A172 (cell line): ENCODE measurements at places on chromosomes 16 and 17.
A peak's percentile ranks its signal among the peaks of the same experiment; 100 is the strongest.

GRCh38 chr17:18247613-18248001 is 10.9 kb downstream of the FLII start:
- no peak for DNase-seq

DNA sequence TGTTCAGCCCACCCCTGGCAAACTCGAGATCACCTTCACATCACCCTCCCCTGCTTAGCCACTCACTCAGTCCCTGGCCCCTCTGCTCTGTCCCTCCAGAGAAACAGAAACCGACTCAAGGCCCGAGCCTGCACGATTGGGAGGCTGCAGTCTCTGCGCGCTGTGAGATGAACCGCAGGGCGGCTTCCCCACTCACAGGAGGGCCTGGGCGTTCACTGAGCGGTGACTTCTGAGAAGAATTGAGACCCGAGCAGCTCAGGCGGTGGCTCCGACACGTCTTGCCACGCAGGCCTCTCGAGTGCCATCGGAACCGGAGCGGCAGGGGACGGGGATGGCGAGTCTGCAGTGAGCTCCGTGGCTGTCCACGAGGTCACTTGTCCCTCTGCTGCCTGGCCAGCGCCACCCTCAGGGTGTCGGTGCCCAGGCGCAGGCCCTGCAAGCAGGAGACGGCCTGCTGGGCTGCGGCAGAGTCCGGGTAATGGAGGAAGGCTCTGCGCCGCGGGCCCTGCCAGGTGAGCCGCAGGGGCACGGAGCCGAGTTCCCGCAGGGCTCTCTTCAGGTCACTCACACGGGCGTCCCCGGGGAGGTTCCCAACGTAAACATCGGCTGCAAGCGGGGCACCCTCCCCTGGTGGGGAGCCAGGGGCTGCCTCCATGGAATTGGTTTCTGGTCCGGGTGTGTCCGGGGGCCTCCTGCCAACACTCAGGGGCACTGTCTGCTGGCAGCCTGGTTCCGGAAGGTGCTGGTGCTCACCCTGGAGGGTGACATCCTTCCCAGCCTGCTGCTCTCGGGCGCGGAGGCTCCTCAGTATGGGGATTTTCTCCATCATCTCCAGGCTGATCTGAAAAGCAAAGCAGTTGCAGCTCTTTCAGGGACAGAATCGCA is 21.6 kb downstream of the FOXF1 start:
- no peak for DNase-seq

DNA sequence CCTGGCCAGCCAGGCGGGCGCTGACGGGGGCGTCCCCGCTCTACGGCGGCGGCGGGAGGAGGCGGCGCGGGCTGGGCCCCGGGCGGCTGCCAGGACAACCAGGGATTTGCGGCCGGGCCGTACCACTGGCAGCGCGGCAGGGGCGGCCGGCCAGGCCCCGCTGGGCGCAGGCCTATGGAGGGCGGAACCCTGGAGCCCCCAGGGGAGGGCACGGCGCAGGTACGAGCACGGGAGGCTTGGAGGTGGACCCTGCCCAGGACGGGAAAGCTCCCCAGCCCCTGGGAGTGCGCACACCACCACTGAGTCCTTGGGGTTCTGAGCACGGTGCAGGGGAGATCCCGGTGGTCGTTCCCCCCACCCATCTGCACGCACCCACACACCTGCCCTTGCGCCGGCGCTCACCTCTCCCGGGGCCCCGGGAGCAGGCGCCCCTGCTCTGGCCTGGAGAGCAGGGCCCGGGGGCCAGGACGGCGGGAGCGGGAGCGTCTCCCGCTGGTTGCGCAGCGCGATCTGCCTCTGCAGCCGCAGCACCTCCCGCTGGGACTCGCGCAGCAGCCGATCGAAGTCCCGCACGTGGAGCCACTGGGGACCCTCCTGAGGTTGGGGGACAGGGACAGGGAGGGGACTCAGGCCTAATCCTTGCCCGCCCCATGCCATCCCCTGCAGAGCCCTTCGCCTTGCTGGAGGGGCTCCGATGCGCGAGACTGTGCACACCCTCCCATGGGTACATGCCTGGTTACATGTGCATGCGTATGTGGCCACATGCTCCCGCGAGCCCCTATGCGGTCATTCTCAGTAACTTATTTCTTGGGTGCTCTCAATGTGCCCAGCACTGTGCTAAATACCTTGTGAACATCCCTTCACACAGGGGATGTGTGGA is 3.9 kb downstream of the TSPOAP1 start:
- DNase-seq: no peak

- no peak for DNase-seq
Observed at GRCh38 chr17:17787568-17787967, 49.2 kb downstream of the SREBF1 start.

DNA sequence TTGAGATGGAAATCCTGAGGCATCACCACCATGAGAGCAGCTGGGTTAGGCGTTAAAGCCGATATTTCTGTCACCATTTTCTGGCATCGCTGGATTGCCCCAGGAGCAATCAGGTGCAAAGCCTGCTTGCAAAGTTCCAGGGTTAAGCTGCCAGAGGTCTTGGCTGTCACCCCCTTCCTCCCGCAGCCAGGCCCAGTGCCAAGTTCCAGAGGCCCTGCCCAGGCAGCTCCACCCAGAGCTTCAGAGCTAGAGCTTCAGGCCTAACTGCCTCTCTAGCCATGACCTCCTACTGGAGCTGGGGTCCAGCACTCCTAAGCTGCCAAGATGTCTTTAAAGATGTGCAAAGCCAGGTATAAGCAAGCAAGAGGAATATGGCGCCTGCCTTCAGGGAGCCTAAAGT is 8.8 kb upstream of the TMEM238L start:
- no peak for DNase-seq

DNA sequence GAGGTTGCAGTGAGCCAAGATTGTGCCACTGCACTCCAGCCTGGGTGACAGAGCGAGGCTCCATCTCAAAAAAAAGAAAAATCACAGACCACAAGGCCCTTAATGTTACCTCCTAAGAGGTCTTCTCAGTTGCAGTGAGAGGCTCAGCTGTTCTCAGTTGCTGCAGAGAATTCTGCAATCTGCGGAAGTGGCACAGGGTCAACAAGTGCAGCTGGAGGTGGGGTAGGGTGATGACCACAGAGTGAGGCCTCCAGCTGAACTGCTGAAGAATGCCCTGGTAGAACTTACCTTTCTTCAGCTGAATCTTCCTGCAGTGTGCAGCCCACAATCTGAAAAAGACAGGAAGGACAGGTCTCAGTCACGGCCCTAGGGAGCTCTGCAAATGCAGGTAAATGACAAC is 26.3 kb downstream of the CNTNAP1 start:
- no peak for DNase-seq

DNA sequence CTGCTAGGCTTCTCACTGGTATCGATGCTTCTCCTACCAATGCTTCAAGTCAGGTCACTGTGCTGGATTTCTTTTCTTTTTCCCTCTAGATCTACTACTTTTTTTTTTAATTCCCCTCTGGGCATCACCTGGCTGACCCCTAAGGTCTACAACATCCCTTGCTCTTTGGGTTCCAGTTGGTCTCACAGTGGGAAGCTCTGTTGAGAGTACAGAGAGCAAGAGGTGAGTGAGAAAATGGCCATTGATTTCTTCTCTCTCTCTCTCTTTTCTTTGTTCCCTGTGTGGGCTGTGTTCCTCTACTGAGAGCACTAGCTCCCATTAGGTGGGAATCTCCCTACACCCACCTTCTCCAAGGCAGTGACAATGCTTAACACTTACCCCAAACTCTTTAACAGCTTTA is 413.4 kb downstream of the KCNJ2 start:
- no peak for DNase-seq

GRCh38 chr17:50157891-50158290 is 7.4 kb upstream of the PPP1R9B start:
- no peak for DNase-seq

DNA sequence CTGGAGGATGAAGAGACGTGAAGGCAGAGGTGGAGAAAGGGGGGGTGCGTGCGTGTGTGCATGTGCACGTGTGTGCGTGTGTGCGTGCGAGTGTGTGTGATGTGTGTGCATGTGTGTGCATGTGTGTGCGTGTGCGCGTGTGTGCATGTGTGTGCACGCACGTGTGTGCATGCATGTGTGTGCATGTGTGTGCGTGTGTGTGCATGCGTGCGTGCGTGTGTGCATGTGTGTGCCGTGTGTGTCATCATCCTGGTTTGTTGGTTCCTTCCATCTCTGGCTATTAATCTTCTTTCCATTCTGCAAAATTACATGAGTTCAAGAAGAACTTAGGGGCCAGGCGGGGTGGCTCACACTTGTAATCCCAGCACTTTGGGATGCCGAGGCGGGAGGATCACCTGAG is 17.0 kb upstream of the RPL38 start:
- no peak for DNase-seq

GRCh38 chr16:47947723-47948122 is 208.1 kb downstream of the ABCC12 start:
- DNase-seq: no peak

GRCh38 chr17:29158096-29158487 is 22.1 kb downstream of the MYO18A start:
- DNase-seq: peak; percentile 54

GRCh38 chr17:62715882-62716390 is 88.5 kb downstream of the MRC2 start:
- DNase-seq: no peak

- DNase-seq: peak; percentile 28
Observed at GRCh38 chr17:50134206-50135110, 4.5 kb upstream of the SAMD14 start.

GRCh38 chr16:46690281-46691178 is 1.1 kb downstream of the ORC6 start:
- DNase-seq: peak; percentile 19

DNA sequence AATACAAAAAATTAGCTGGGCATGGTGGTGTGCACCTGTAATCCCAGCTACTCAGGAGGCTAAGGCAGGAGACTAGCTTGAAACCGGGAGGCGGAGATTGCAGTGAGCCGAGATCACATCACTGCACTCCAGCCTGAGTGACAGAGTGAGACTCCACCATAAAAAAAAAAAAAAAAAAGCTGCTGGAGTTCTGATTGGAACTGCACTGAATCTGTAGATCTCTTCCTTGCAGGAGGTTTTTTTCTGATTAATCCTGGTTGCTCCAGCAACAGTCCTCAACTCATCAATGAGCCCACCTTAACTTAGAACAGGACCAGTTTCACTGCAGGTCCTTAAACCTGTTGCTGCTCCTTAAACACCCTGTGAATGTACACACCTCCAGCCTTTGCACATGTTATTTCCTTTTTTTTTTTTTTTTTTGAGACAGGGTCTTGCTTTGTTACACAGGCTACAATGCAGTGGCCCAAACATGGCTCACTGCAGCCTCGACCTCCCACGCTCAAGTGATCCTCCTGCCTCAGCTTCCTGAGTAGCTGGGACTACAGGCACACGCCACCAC is 1.6 kb upstream of the ODAD4 start:
- no peak for DNase-seq

DNA sequence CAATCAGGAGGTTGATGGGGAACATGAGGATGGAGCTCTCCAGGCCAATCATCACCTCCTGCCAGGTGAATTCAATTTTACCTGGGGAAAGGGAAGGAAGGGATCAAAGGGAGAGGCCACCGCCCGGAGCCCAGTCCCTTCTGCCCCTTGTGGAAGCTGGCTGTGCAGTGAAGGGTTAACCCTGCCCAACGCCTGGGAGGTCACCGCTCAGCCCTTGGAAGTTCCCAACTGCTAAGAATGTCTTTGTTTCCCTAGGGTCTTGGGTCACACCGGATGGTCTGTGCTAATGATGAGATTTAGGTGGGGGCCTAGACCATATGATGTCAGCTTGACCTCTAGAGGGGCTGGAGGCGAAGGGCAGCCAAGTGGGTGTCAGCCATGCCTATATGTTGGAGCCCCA is 52.1 kb upstream of the GCSH start:
- DNase-seq: no peak

GRCh38 chr17:57875290-57876022 is 25.6 kb upstream of the MRPS23 start:
- DNase-seq: peak; percentile 98

DNA sequence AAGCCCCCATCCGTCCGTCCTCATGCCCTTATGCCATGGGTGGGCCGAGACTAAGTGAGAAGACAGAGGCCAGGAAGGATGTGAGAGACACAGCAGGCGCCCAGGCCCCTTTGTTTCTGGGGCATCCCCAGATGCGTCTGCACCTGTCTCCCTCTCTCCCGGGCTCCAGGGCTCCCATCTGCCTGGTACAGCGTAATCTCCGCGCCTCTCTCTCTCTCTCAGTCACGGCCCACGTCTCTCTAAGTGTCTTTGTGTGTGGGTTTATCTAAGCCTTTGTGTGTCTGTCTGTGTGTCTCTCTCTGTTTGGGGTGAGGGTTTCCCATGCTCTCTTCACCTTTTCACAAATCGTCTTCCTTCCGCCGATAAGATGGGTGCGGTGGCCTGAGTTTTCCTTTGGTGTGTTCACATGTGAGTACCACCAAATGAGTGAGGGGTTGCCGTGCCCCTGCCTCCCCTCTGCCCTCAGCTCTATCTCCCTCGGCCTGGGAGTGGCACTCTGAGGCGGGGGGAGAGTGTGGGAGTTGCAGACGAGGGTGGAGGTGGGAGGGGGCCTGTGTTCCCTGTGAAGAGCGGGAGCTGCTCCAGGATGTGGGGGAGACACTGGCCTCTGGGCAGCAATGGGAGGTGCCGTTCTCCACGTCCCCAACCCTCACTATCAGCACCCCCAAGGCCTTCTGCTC is 25.8 kb upstream of the ABCC3 start:
- no peak for DNase-seq

DNA sequence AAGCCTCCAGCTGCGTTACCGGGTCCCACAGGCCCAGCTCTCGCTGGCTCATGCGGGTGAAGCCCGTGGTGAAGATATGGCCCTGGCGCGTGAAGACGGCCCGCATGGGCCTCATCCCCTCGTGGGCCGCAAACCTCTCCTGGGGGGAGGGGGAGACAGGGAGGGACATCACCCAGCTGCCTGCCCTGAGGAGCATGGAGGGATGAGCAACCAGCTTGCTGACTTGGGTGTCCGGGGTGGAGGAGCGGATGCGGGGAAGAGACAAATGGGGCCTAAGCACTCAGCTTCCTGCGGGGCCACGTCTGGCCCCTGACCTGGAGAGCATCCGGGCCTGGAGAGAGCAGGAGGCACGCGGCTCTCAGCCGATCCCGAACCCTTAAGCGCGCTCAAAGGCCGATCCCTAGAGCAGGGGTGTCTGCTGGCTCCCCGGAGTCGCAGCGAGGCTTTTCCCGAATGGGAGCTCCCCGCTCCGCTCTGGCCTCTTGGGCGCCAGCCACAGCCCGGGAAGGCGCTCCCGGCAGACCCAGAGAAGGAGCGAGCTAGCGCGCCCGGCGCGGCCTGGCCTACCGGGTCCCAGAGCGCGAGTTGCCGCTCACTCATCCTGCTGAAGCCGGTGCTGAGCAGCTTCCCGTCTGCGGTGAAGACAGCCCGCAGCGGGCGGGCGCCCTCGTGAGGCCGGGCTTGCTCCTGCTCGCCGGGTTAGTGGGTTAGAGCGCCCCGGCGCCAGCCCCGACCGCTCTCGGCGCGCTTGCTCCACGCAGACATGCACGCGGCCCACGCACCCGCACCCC is 5.0 kb downstream of the CORO6 start:
- DNase-seq: no peak

GRCh38 chr16:67248401-67249177 is at the start of gene SLC9A5:
TSS of gene SLC9A5 (plus strand) at chr16:67248979. CDS start at chr16:67249015, 36 bp downstream.
- no peak for DNase-seq

GRCh38 chr17:28944862-28945741 is 6.2 kb downstream of the PHF12 start:
- no peak for DNase-seq
